ENCODE measurements at places on chromosomes 3 and 15.

DNA sequence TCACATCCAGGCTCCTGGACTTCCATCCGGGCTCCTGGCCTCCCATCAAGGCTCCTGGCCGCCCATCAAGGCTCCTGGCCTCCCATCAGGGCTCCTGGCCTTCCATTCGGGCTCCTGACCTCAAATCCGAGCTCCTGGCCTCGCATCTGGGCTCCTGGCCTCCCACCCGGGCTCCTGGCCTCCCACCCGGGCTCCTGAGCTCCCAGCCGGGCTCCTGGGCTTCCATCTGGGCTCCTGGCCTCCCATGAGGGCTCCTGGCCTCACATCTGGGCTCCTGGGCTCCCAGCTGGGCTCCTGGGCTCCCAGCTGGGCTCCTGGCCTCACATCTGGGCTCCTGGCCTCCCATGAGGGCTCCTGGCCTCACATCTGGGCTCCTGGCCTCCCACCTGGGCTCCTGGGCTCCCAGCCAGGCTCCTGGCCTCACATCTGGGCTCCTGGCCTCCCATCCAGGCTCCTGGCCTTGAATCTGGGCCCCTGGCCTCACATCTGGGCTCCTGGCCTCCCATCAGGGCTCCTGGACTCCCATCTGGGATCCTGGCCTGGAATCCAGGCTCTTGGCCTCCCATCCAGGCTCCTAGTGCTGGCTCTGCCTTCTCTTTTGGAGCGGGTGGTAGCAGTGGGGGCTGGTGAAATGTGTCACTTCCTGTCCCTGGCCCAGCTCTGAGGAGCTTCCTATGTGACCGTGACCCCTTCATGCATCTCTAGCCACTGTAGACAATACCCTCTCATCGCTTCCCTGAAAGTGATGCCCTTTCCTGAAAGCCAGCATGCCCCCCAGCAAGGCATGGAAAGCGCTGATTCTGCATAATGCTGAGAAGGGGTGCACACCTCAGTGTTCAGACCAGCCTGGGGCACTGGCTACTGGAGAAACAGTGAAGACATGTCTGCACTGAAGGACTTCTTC, 62.7 kb upstream of the BLM start:
- no peaks in the 10 kb centered on the region for H3K36me3 ChIP-seq
- peaks cover 48% of the 10 kb centered on the region for H3K4me1 ChIP-seq
- no peak overlapping the region for H3K27ac ChIP-seq
- DNase-seq: no peak
- H3K27me3 ChIP-seq: peaks cover 8% of the 10 kb centered on the region

- no peaks in the 10 kb centered on the region for H3K36me3 ChIP-seq
- H3K4me1 ChIP-seq: peaks cover 6% of the 10 kb centered on the region
- H3K27me3 ChIP-seq: no peaks in the 10 kb centered on the region
These were observed at the start of gene KIF23 for GRCh38 chr15:69413822-69414700. Gene KIF23 (plus strand): TSS chr15:69414349. CDS start chr15:69414466, 117 bp downstream.

DNA sequence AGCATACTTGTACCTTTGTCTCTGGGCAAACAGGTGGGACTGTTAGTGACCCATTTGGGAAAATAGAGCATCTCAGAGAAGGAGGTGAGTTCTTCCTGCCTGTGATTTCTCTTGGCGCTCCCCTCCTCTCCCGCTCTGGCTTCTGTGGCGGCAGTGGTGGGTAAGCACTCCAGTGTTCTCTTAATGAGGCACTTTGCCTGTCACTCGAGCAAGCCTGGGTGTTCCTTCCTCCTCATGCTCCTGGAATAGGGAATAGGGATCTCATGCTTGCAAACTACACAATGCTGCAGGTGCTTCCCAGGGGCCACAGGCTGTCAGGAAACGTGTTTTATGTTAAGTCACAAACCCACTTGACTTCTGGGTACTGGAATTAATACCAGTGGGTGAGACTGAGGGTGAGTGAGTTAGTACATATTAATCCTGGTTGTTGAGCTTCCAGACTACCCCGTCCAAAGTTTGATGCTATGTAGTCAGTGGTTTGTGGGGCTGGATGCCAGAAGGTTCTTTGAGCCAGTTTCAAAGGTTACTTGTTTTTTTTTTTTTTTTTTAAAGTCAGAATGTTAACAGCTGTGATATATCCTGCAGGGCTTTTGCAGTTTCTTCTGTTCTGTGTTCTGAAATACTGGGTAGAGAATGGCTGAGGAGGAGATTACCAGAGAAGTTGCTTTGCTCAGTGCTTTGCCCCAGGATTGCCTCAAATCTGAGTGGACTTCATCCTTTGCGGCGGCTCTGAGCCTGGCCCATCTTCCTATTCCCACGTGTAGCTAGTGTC, 30.5 kb downstream of the EDEM1 start:
- H3K4me1 ChIP-seq: no peaks in the 10 kb centered on the region
- no peaks in the 10 kb centered on the region for H3K27me3 ChIP-seq
- H3K27ac ChIP-seq: no peak overlapping the region
- H3K4me3 ChIP-seq: no peak overlapping the region
- peaks cover 46% of the 10 kb centered on the region for H3K36me3 ChIP-seq

- H3K4me1 ChIP-seq: peaks cover 36% of the 10 kb centered on the region
- no peak overlapping the region for H3K27ac ChIP-seq
- no peak overlapping the region for H3K4me3 ChIP-seq
- DNase-seq: no peak
- H3K27me3 ChIP-seq: no peaks in the 10 kb centered on the region
- H3K36me3 ChIP-seq: no peaks in the 10 kb centered on the region
These were observed 5.1 kb downstream of the GPD1L start for GRCh38 chr3:32111560-32111959.

GRCh38 chr3:25184641-25185250, 243.3 kb upstream of the RARB start:
- no peak for DNase-seq
- no peaks in the 10 kb centered on the region for H3K4me1 ChIP-seq
- H3K27me3 ChIP-seq: no peaks in the 10 kb centered on the region

GRCh38 chr3:73621388-73621787, 3.4 kb downstream of the PDZRN3 start:
- H3K36me3 ChIP-seq: no peaks in the 10 kb centered on the region
- no peaks in the 10 kb centered on the region for H3K27me3 ChIP-seq
- H3K4me3 ChIP-seq: no peak overlapping the region

GRCh38 chr3:59266551-59266950, 216.7 kb upstream of the CFAP20DC start:
- H3K27ac ChIP-seq: no peak overlapping the region
- H3K4me1 ChIP-seq: no peaks in the 10 kb centered on the region

DNA sequence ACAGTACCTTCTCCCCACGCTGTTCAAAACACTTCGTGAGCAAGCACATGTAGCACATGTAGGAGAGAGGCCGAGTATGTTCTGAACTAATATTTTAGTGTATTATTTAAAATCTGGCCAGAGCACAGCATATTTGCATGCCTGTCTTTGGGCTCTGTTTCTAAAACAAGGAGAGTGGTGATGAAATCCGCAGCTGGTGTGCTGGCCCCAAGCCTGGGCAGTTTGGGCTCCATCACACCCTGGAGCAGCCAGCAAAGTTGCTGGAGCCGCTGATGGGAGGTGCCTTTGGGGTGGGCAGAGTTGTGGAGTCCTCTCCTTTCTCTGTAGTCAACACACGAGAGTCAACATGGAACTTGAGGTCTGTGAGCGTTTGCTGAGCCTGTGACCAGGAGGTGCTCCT, 116.6 kb downstream of the SLCO3A1 start:
- no peak for DNase-seq
- no peak overlapping the region for H3K27ac ChIP-seq
- H3K27me3 ChIP-seq: no peaks in the 10 kb centered on the region
- no peak overlapping the region for H3K4me3 ChIP-seq
- no peaks in the 10 kb centered on the region for H3K4me1 ChIP-seq
- H3K36me3 ChIP-seq: no peaks in the 10 kb centered on the region

GRCh38 chr3:109224333-109224732, 87.8 kb downstream of the C3orf85 start:
- H3K36me3 ChIP-seq: no peaks in the 10 kb centered on the region
- H3K27me3 ChIP-seq: no peaks in the 10 kb centered on the region
- no peaks in the 10 kb centered on the region for H3K4me1 ChIP-seq

DNA sequence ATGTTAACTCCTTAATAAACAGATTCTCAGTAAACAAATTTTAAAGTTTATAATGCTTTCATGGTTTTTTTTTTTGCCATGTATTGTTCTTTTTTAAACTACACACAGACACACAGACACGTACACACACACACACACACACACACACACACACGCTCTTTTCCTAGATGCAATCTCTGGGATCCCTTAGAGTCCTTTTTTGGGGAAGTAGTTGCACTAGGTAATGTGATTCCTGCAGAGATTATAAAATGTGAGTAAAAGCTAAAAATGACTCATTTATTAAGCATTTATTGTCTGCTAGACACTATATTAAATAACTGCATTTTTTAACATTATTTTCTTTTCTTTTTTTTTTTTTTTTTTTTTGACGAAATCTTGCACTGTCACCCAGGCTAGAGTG, 19.9 kb downstream of the NDUFB5 start:
- H3K27ac ChIP-seq: no peak overlapping the region
- no peak for DNase-seq
- H3K36me3 ChIP-seq: peaks cover 13% of the 10 kb centered on the region
- no peaks in the 10 kb centered on the region for H3K27me3 ChIP-seq
- no peaks in the 10 kb centered on the region for H3K4me1 ChIP-seq

DNA sequence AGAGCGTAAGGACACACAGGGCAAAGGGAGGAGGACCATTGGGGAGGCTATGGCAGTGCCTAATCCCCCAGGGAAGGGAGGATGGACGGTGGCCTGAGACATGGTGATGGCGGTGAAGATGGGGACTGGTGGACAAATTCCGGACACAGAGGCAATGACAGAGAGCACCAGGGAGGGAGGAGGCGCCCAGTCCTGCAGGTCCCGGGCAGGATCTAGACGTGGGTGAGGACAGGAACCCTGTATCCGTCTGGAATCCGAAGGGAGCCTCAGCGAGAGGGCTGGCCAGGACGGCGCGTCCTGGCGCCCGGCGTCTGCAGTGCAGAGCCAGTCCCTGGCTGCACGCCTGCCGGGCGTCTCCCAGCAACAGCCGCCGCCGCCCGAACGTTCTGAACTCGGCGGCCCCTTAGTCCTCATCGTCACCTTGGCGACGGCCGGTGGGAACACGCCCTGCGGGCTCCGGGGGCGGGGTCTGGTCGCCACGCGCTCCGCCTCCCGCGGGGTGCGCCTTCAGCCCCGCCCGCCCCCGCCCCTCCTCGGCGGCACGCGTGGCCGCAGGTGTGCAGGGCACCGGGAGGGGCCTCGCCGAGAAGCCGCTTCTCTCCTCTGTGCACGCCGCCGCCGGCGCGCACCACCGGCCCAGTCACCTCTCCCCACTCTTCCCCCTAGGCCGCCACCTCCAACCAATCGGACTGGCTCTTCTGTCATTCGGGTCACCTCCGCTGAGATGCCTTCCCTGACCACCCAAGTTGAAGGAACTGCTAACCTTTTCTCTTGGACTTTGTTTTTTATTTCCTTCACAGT, 11.6 kb downstream of the XIRP1 start:
- DNase-seq: peak; percentile 84
- H3K27me3 ChIP-seq: no peaks in the 10 kb centered on the region
- peak overlapping the region; percentile 48 for H3K4me3 ChIP-seq
- peak overlapping the region; percentile 57 for H3K27ac ChIP-seq
- peaks cover 32% of the 10 kb centered on the region for H3K4me1 ChIP-seq

- H3K27me3 ChIP-seq: no peaks in the 10 kb centered on the region
- H3K27ac ChIP-seq: no peak overlapping the region
- no peak overlapping the region for H3K4me3 ChIP-seq
- no peak for DNase-seq
- H3K36me3 ChIP-seq: no peaks in the 10 kb centered on the region
These were observed 5.5 kb upstream of the SELENOT start for GRCh38 chr3:150597646-150598045.

DNA sequence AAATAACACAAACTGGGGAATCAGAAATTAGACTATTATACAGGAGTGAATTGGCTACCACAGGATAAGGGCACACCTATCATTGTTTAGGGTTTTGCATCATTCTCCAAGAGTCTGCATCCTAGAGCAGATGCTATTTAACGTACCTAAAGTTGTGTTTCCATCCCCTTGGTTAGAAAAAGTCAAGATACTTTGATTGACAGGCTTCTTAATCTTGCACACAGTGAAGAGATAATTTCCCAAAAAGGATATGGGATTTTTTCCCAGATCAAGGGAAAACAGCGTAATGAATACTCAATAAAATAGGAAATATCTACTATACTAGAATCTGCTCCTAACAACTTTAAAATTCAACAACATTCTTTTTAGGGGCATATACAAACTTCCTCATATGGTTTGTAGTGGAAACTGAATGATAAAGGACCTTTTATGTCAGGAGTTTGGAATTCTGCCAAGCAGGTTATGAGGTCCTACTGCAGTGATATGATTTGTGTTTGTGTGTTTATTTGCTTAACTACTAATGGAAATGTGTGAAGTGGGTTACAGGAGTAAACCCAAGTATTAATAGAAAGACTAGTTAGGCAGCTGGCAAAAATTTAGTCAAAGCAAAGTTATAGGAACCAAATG, 124.1 kb upstream of the MME start:
- H3K4me1 ChIP-seq: no peaks in the 10 kb centered on the region
- H3K27ac ChIP-seq: no peak overlapping the region
- H3K4me3 ChIP-seq: no peak overlapping the region

DNA sequence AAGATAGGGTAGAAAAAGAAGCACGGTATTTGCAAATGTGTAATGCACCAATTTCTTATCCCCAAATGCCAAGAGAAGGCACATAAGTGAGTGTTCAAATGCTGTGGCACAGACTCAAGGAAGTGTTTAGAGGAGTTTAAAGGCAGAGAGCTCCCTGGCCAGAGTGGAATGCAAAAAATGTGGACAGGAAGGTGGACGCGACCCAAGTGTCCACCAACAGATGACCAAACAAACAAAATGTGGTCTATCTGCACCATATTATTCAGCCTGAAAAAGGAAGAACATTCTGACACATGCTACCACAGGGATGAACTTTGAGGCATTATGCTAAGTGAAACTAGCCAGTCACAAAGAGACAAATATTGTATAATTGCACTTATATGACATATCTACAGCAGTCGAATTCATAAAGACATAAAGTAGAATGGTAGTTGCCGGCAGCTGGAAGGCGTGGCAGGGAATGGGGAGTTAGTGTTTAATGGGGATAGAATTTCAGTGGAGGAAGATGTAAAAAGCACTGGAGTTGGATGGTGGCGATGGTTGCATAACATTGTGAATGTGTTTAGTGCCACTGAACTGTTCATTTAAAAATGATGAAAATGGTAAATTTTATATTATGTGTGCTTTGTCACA, 126.6 kb downstream of the SRGAP3 start:
- H3K4me3 ChIP-seq: no peak overlapping the region
- DNase-seq: no peak
- H3K27me3 ChIP-seq: no peaks in the 10 kb centered on the region
- no peaks in the 10 kb centered on the region for H3K4me1 ChIP-seq

- H3K4me3 ChIP-seq: no peak overlapping the region
- no peaks in the 10 kb centered on the region for H3K36me3 ChIP-seq
These were observed 42.8 kb upstream of the NSMCE3 start for GRCh38 chr15:29312387-29312786.

- H3K27me3 ChIP-seq: no peaks in the 10 kb centered on the region
- no peak for DNase-seq
- H3K4me1 ChIP-seq: no peaks in the 10 kb centered on the region
- H3K36me3 ChIP-seq: peaks cover 15% of the 10 kb centered on the region
These were observed 65.3 kb downstream of the FAIM start for GRCh38 chr3:138673641-138674530.

DNA sequence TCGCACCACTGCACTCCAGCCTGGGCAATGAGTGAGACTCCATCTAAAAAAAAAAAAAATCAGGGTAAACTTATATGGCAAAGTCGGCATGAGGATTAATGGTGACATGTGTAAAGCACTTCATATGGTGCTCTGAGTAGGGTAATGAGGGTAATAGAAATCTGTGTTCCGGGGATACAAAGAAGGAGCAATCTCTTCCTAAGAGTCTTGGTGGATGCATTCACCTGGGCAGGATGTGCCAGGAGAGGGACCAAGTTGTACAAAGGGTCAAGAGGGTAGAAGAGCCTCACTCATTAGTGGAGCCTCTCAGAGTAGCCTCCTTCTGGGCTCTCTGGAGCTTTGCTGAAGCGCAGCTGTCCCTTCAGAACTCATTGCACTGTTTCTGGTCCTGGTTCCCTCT, 9.3 kb upstream of the CX3CR1 start:
- peaks cover 13% of the 10 kb centered on the region for H3K4me1 ChIP-seq
- no peaks in the 10 kb centered on the region for H3K27me3 ChIP-seq
- DNase-seq: no peak
- no peaks in the 10 kb centered on the region for H3K36me3 ChIP-seq
- H3K4me3 ChIP-seq: no peak overlapping the region

Measured in CD8-positive, alpha-beta memory T cell (primary cell).